ENCODE measurements at places on chromosomes 12 and 14.

GRCh38 chr12:6942331-6942665 is 1.3 kb upstream of the RNU7-1 start:
- DNase-seq = no peak

GRCh38 chr14:105476831-105477659 is 2.4 kb downstream of the CRIP2 start:
- peak; percentile 58 for DNase-seq

GRCh38 chr12:47207829-47208248 is 128.1 kb upstream of the AMIGO2 start:
- no peak for DNase-seq

- DNase-seq = no peak
These were observed 161.4 kb downstream of the ADGRD1 start for GRCh38 chr12:131114942-131115584.

GRCh38 chr12:106090591-106091445 is 47.9 kb downstream of the NUAK1 start:
- no peak for DNase-seq

DNA sequence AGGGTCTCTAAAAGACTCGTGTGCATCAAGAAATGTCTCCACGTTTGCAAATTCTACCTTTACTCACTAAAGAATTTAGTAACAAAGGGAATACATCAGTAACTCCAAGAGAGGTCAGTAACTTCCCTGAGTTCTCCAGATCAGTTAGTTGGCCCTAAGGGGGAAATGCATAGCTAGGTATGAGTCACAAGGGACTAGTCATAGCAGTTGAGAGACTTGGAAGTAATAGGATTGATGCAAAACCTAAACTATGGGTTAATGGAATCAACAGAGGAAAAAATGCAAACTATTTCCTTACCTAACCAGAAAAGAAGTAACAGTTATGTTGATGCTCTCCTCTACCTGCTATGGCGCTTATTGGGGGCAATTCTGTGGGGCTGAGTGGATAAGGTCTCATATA is 148.8 kb upstream of the GARIN6 start:
- no peak for DNase-seq

DNA sequence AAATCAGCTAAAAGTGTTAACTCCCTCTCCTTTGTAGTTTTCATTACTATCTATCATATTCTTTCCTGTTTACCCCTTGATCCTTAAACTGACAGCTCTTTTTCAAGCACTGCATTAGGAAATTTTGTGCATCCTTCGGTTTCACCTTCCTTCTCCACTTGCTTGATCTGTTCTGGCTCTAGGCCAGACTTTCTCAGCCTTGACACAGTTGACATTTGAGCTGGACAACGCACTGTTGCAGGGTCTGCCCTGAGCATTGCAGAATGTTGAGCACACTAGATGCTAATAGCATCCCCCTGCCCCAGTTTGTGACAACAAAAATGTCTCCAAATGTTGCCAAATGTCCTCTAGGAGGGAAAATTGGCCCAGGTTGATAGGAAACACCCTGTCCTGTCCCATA is 75.4 kb upstream of the KCNJ8 start:
- DNase-seq = no peak

DNA sequence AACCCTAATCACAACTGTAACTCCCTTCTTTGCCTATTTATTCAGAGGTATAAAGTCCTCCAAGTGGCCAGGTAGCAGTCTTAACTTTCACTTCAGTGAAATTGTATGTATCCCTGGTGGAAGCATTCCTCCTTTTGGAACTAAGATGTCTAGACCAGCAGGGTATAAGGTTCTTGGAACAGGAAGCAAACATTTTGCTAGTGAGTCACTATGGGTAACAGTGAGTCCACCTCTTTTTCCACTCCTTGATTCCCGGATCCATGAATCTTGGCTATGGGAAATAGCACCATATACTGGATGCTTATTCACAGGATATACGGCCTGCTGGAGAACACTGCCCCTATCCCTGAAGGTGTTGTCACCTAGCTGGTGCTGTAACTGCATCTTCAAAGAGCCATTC is 80.2 kb downstream of the KCNA5 start:
- no peak for DNase-seq

DNA sequence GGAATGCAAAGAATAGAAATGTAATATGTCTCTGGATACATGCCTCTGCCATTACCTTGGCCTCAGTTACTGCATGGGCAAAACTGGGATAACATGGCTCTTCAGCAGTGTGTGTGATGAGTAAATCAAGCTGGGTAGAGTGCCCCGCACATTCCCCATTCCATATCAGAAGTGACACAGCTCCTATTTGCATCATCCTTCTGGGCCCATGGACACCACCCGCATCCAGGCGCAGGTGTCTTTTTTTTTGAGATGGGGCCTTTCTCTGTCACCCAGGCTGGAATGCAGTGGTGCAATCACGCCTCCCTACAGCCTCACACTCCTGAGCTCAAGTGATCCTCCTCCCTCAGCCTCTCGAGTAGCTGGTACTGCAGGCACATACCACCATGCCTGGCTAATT is 31.6 kb downstream of the KRT76 start:
- DNase-seq = no peak

- no peak for DNase-seq
These were observed 12.0 kb upstream of the RNU6-7 start for GRCh38 chr14:32189811-32190210.

DNA sequence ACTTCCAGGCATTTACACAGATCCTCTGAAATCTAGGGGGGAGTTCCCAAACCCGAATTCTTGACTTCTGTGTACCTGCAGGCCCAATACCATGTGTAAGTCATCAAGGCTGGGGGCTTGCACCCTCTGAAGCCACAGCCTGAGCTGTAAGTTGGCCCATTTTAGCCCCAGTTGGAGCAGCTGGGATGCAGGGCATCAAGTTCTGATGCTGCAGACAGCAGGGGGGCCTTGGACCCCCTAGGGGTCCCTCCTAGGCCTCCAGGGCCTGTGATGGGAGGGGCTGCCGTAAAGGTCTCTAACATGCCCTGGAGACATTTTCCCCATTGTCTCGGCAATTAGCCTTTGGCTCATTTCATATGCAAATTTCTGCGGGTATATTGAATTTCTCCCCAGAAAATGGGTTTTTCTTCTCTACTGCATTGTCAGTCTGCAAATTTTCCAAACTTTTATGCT is 59.5 kb downstream of the LRIG3 start:
- DNase-seq = no peak

DNA sequence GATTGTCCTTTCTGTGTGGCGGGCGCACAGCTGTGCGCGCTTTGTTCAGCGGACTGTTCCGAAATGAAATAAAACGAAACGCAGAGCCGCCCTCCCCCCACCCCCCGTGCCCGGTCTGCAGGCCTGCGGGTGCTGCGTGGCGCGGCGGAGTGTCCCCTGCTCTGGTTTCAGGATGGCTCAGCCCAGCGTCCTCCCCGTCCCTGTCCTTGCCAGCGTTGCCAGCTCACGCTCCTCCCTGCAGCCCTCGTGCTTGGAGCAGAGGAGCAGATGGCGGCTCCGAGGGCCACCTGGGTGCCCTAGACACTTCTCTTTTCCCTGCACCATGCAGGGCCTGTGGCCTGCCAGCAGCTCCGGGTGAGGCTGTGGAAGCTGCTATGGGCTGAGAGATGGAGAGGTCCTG is 17.5 kb upstream of the BEGAIN start:
- no peak for DNase-seq

GRCh38 chr14:95190346-95190840 is 33.1 kb upstream of the DICER1 start:
- DNase-seq = no peak

DNA sequence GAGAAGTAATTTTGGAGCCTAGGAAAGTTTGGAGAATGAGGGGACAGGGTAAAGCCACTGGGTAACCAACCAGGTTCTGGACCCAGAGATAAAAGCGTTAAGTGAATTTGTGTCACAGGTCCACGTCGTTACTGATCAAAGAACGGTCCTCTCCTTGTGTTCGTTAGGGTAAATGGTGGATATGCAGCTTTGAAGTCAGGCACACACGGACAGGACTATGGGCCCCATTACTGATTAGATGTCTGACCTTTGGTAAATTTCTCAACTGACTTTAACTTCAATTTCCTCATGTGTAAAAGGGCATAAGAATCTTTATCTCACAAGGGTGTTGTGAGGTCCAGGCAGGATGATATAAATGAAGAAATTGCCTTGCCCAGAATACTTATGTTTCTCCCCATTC is 76.6 kb downstream of the EMP1 start:
- no peak for DNase-seq

- no peak for DNase-seq
These were observed 55.9 kb downstream of the FERMT2 start for GRCh38 chr14:52895000-52895399.

- peak; percentile 32 for DNase-seq
These were observed 48.2 kb upstream of the DAAM1 start for GRCh38 chr14:59140106-59140843.

GRCh38 chr12:55659486-55660385 is 23.0 kb downstream of the OR10P1 start:
- no peak for DNase-seq

DNA sequence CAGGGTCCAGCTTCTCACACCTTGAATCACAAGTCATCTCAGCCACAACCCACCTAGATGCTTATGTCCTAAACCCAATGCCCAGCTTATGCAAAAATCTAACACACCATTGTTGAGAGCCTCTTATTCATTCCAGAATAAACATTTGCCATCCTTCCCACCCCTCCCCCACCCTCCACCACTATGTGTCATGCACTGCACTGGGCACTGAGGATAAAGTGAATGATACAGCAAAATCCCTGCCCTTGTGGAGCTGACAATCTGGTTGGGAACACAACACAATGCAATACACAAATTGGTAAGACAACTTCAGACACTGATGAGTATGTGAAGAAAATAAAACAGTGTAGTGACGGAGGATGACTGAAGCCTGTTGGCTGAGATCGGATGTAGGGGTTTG is 1.4 kb upstream of the GLTP start:
- DNase-seq = no peak

GRCh38 chr14:36317650-36318049 is 2.8 kb downstream of the MBIP start:
- DNase-seq = no peak

Data from right kidney (tissue), 9 donors.